Fibroblast of lung (primary cell): ENCODE measurements at places on chromosomes 3 and 15. TPM values are rescaled to one million over a fixed set of nuclear protein-coding genes. Genes with fewer than 3 reads are reported as not detected.
A peak's percentile ranks its signal among the peaks of the same experiment; 100 is the strongest.

DNA sequence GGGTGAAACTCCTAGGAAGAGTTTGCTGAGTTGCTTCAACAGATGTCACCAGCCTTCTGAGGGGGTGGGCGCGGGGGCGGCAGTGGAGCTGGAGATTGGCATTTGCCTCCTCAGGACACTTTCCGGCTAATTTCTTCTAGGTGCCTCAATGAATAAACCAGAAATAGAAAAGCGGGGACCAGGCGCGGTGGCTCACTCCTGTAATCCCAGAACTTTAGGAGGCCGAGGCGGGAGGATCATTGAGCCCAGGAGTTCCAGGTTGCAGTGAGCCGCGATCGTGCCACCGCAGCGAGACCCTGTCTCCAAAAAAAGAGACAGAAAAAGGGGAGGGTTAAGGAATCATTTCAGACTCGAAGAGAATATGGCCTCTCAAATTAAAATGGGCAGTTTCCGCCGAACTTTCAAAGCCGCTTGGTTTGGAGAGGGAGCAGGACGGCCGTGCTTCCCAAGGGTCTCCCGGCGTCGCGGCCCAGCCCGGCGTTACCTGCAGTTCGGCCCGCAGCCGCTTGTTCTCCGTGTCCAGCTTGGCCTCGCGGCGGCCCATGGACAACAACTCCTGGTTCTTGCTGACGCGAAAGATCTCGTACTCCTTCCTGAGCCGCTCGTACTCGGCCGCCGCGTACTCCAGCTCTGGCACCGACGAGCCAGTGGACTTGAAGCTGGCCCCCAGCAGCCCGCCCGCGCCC lies 587 bp downstream of the NPHP3 start:
- H3K4me3 ChIP-seq, result peak overlapping the region; percentile 84
- peak; percentile 76 for DNase-seq
- H3K4me1 ChIP-seq, result peaks cover 3% of the 10 kb centered on the region

GRCh38 chr3:192844836-192845525 lies 72.7 kb downstream of the MB21D2 start:
- no peak overlapping the region for H3K4me3 ChIP-seq
- H3K27me3 ChIP-seq, result no peaks in the 10 kb centered on the region
- H3K4me1 ChIP-seq, result peaks cover 5% of the 10 kb centered on the region
- H3K36me3 ChIP-seq, result no peaks in the 10 kb centered on the region

DNA sequence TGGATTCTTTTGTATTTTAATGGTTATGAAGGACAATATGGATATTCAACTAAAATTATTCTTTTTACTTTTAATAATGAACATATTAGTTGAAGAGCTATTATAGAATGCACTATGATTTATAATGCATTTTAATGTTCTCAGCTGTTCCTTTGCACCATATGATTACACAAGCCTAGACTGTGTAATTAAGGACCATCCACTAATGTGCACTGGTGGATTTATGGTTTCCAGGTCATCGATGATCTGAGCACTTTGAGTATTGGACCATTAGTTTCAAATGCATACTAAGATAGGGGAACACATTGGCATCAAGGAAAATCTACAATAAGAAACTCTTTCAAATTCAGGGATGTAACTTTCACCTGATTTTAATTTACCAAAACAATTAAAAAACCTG lies 16.8 kb downstream of the LRRN1 start:
- no peaks in the 10 kb centered on the region for H3K36me3 ChIP-seq
- H3K27ac ChIP-seq, result no peak overlapping the region
- no peaks in the 10 kb centered on the region for H3K27me3 ChIP-seq
- no peak overlapping the region for H3K4me3 ChIP-seq
- H3K4me1 ChIP-seq, result no peaks in the 10 kb centered on the region

DNA sequence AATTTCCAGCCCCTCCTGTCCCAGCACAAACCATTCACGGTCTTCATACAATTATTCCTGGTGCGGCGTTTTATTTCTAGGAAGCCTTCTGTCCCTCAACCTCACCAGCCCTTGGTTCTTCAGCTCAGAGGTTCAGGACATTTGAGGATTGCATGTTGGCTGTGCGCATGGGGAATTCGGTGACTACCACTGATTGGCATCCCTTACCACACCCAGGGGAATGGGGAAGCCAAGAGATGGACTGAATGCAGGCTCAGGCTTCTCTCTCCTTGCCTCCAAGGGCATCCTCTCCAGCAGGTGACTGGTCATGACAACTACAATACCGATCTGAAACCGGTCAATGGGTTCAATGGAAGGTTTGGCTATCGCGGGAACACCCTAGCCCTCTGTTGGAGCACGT lies 153.8 kb downstream of the MTHFS start:
- no peaks in the 10 kb centered on the region for H3K36me3 ChIP-seq
- no peak overlapping the region for H3K27ac ChIP-seq
- H3K27me3 ChIP-seq, result no peaks in the 10 kb centered on the region

DNA sequence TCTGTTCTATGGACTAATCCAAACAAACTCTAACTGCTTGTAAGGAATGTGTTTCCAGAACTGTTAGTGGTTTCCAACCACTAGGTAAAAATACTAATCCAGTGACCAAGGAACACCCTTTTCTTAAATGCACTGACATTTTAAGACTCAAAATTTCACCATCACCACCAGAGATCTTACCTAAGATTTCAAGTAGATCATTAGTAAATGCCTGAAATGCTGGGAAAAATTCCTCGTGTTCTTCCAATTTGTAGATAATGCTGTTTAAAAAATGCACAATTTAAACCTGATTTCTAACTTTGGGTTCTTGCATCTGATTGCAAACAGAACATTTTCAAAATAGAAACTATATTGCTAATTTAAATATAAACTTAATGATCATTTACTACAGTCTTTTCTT lies 63.4 kb downstream of the ESYT3 start:
- no peaks in the 10 kb centered on the region for H3K36me3 ChIP-seq
- H3K4me3 ChIP-seq, result no peak overlapping the region
- peak; percentile 23 for DNase-seq
- H3K27ac ChIP-seq, result no peak overlapping the region
- no peaks in the 10 kb centered on the region for H3K27me3 ChIP-seq

DNA sequence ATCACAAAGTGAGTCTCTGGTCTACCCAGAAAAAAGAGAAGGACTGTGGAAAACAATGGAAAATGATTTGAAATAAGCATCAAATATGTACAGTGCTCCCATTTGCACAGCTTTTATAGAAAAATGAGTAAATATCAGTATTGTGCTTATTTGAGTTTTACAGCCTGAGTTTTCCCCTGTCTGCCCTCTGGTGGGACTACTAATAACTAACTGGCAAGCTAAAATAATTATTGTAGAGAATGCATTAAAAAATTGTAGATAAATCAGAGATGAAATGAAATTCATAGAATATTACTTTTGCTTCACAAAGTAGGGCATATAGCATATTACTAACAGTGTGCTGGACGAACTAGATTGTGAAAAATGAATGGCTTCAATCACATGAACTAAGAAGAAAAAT lies 287.1 kb downstream of the NAALADL2 start:
- H3K27ac ChIP-seq, result no peak overlapping the region
- H3K4me1 ChIP-seq, result no peaks in the 10 kb centered on the region
- H3K36me3 ChIP-seq, result no peaks in the 10 kb centered on the region
- H3K4me3 ChIP-seq, result no peak overlapping the region
- DNase-seq, result peak; percentile 69

- H3K27me3 ChIP-seq, result no peaks in the 10 kb centered on the region
- DNase-seq, result no peak
- peaks cover 50% of the 10 kb centered on the region for H3K36me3 ChIP-seq
These were observed 52.0 kb downstream of the DHX30 start for GRCh38 chr3:47854720-47855455.

DNA sequence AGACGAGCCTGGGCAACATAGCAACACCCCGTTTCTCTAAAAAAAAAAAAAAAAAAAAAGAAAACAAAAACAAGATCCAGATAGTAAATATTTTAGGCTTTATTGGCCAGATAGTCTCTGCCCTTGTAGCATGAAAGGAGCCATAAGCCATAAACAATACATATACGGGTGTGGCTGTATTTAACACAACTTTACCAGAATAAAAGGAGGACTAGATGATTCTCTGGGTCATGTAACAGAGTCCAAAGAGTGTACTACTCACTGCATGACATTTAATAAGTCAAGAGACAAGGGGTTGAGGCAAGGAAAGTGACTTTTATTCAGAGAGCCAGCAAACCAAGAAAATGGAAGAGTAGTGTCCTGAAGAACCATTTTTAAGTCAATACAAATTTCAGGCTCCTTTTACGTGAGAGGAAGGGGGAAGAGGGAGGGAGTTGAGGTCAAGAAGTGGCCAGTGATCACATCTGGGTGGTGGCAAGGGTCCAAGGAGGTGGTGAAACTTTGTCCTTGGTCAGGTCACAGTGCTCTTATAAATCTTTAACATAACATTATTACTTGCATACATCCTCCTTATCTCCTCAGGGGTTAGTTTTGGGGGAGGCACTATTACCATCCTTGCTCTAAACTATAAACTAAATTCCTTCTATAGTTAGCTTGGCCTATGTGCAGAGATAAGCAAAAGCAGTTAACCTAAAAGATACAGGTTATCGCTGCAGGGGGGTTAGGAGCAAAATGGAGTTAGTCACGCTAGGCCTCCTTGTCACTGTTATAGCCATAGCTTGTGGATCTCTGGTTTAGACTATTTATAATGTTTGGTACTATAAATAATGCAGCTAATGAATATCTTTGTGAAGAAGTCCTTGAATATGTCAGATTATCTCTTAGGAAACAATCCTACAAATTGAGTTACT lies 46.1 kb downstream of the METTL6 start:
- no peaks in the 10 kb centered on the region for H3K36me3 ChIP-seq
- H3K4me3 ChIP-seq, result no peak overlapping the region
- H3K4me1 ChIP-seq, result peaks cover 2% of the 10 kb centered on the region
- no peak overlapping the region for H3K27ac ChIP-seq
- peak; percentile 10 for DNase-seq
- no peaks in the 10 kb centered on the region for H3K27me3 ChIP-seq

GRCh38 chr3:129317848-129318247 lies 39.2 kb downstream of the HMCES start:
- H3K36me3 ChIP-seq, result no peaks in the 10 kb centered on the region
- H3K4me3 ChIP-seq, result no peak overlapping the region
- no peak for DNase-seq
- H3K27ac ChIP-seq, result no peak overlapping the region
- peaks cover 3% of the 10 kb centered on the region for H3K4me1 ChIP-seq

DNA sequence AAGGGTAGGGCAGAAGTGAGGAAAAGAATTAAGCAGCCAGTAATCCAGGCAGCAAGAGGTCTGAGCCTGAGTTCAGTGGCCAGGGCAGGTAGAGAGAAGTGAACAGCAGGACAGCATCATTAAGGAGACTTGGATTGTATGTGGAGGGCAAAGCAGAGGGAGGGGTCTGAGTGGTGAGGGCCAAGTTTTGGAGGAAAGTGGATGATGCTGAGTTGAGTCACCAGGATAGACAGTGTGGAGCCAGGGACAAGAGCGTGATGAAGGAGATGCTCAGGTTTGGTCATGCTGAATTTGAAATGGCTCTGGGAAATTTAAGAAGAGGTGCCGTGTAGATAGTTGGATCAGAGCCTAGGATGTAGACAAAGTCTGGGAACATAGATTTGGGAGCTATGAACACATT lies 93.1 kb downstream of the ARHGEF26 start:
- no peaks in the 10 kb centered on the region for H3K27me3 ChIP-seq
- no peaks in the 10 kb centered on the region for H3K4me1 ChIP-seq
- no peak overlapping the region for H3K27ac ChIP-seq
- DNase-seq, result peak; percentile 20
- no peak overlapping the region for H3K4me3 ChIP-seq

- peak; percentile 66 for DNase-seq
- no peaks in the 10 kb centered on the region for H3K27me3 ChIP-seq
- no peak overlapping the region for H3K4me3 ChIP-seq
These were observed 38.5 kb downstream of the B3GNT5 start for GRCh38 chr3:183291497-183292031.

GRCh38 chr3:186590580-186591295 lies 20.2 kb downstream of the DNAJB11 start:
- no peak overlapping the region for H3K27ac ChIP-seq
- no peak for DNase-seq
- no peaks in the 10 kb centered on the region for H3K36me3 ChIP-seq
- H3K4me1 ChIP-seq, result no peaks in the 10 kb centered on the region
- no peak overlapping the region for H3K4me3 ChIP-seq

- no peaks in the 10 kb centered on the region for H3K27me3 ChIP-seq
- DNase-seq, result no peak
- H3K4me3 ChIP-seq, result no peak overlapping the region
- H3K4me1 ChIP-seq, result no peaks in the 10 kb centered on the region
- H3K27ac ChIP-seq, result no peak overlapping the region
- no peaks in the 10 kb centered on the region for H3K36me3 ChIP-seq
These were observed 221.7 kb upstream of the TMC3 start for GRCh38 chr15:81595752-81596151.

- H3K4me1 ChIP-seq, result no peaks in the 10 kb centered on the region
- no peak overlapping the region for H3K27ac ChIP-seq
- no peaks in the 10 kb centered on the region for H3K36me3 ChIP-seq
- DNase-seq, result no peak
- no peaks in the 10 kb centered on the region for H3K27me3 ChIP-seq
These were observed 73.4 kb downstream of the HMCES start for GRCh38 chr3:129352045-129352444.

DNA sequence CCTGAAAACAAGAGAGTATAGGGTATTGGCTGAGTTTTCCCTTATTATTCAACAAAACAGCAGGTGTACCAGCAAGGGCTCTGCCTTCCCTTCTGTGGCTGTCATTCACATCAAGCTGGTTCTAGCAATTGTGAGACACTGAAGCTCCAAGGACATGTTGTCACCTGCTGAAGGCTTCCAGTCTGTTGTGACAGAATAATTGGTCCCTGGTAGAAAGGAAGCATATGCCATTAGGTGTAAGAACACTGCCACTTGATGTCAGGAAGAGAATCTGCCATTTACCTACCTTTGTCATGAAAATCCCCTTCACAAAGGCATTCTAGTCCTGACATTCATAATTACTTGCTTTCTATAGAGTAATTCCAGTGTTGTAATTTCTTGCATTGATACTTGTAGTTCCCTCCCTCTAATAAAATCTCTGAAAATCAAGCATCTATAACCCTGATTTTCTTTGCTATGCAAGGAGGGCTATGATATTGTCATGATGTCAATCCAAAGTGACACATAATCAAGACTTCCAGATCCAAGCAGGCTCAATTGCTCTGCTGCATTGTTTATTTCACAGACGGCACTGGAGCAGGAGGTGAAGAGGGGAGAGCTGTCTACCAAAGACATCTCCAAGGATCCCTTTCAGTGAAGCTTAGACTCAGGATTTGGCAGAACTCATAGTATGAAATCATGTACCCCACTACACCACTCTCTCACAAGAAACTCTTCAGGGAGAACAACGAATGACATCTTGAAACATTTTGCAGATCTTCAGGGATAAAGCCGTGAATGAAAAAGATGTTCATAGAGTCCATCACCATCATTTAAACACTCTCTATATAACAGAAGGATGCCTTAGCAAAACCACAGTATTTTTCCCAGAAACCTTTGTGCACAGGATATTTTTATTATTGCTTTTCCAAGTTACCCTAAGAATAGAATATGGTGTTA lies 425.3 kb downstream of the RBMS3 start:
- no peak for DNase-seq
- no peak overlapping the region for H3K27ac ChIP-seq
- H3K36me3 ChIP-seq, result no peaks in the 10 kb centered on the region
- H3K4me1 ChIP-seq, result no peaks in the 10 kb centered on the region

Gene GOLGA8O
- 0.77 and 0.99 TPM in 2 replicates for total RNA-seq

Gene FETUB
- not detected in 2 replicates for total RNA-seq

Gene OR5AC2
- total RNA-seq, result not detected in 2 replicates

Gene C3orf49
- total RNA-seq, result not detected in 2 replicates

Gene CCDC9B
- 14.4 and 38.0 TPM in 2 replicates for total RNA-seq

Gene SLC9C1
- under 0.01 TPM in 1 of 2 replicates, not detected in the other for total RNA-seq
